ENCODE measurements at places on chromosomes 6 and 20.

DNA sequence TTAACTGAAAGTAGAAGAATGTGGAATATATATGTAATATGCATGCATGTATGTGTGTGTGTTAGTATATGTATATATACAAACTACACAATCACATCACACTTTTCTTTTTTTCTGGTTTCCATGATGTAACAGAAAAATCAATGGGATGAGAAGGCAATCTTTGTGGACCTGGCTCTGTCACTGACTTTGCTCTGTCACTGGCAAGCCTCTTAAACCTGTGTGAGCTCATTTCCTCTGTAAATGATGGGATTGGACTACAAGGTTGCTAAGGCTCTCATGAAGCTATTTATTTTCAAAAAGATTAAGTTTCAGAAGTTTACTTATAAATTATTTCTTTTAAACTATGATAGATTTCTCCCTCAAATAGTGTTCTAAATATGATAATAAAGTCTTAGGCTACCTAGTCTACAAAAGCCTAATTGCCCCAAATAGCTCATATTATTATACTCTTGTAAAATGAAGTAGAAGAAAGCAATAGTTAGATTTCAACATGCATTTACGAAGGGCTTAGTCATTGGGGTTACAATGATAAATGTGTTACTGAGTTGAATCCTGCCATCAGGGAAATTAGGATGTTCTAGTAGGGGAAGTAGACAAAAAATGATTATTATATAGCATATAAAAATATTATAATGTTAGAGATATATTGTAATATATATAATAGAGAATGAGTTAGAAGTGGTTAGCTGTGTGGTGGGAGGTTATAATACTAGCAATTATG, 129.3 kb downstream of the AFG1L start:
- no peak for DNase-seq

GRCh38 chr6:159529934-159530333, 163.1 kb downstream of the SOD2 start:
- no peak for DNase-seq

DNA sequence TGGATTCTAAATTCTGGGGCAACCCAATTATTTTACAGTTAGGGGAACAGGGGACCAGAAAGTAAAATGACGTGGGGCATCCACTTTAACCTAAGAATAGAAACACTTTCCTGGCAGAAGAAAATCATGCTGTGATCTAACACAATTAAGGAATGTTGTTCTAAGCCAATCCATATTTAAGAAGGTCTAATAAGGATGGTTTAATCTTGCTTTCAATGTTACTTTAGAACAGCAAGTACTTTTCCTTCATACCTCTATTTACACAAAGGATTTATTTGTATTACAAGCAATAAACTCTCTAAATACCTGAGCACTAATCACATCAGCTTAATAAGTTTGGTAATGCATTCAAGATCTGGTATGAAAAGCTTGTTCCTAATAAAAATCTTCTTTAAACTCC, 32.4 kb downstream of the SLC2A12 start:
- no peak for DNase-seq

DNA sequence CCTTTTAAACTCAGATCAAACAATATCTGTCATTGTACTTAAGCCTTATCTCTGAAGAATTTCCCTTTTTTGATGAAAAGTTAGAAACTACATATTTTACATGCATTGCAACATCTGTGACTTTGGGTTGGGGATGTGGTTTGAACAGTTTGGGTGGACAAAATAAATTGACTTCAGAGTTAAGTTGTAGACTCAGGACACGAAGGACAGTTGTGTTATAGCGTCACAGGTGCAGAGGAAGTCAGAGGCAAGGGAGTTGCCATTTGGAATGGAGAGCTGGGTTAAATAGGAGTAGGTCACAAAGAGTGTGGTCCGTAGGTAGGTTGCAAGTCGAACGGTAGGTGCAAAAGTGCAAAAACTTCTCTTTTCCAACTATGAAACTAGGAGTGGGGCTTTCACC, 46.0 kb downstream of the ZFAND3 start:
- no peak for DNase-seq

DNA sequence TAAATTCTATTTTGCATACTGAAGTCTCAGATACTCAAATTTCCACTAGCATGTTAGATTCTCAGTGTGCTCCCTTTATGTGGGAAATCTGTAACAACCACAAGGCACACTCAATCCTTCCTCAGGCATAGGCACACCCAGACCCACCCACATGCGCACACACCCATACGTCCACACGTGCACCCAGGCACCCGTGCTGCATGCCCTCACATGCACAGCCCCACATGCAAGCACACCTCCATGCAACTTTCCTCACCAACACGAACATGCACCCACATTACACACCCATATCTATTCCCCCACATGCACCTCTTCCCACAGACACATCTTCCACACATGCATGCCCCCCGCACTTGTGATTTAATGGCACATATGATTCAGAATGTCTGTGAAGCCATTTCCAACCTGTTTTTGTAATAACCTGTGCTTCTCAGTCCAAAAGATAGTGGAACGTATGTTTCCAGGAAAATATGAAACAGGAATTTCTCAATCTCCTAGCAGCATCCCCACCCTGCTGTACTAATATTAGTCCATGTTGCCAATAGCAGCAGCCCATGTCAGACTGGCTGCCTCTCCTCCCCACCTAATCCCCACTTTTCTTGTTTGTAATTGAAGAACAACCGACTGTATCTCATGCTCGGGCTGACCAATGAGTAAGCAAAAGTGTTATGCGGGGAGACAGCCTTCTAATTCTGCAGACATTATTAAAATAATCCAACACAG, 11.3 kb upstream of the CYP24A1 start:
- no peak for DNase-seq

All from activated CD8-positive, alpha-beta memory T cell treated with anti-CD3 and anti-CD28 coated beads for 48 hours (primary cell).